ENCODE measurements at places on chromosomes 16 and 17.

GRCh38 chr17:76515274-76515949 is 14.2 kb upstream of the RHBDF2 start:
- DNase-seq = no peak

GRCh38 chr16:49854188-49854795 is 1.6 kb downstream of the ZNF423 start:
- DNase-seq = no peak

GRCh38 chr16:80197741-80198201 is 343.0 kb upstream of the DYNLRB2 start:
- no peak for DNase-seq

DNA sequence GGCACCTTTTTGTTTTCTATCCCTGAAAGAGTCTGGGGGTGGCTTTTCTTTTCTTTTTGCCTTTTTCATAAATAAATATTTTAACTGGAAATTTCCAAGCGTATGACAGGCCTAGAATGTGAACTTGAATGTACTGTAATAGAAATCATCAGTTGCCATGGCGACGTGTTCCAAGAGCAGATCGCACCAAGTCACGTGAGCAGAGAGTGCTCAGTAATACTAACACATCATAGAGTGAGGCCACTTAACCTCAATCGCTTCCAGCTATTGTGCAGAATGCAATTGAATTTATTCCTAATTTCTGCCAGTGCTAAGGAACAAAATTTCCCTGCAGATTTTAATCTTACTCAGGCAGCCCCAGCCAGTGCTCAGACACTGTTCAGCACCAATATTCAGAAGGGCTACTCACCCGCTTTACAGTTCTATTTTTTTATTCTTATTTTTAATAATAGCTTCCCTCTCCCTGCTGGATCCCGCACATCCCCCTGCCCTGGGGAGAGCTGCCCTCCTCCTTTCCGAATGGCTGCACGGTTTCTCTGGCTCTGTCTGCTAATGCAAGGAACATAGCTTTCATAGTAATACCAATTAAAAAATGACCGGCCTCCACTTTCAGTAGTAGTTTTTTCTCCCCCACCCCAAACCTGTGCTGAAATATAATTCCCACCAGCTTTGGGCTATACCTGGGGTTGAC is 26.2 kb upstream of the PMFBP1 start:
- no peak for DNase-seq

GRCh38 chr16:55302635-55303034 is 21.4 kb upstream of the IRX6 start:
- no peak for DNase-seq

DNA sequence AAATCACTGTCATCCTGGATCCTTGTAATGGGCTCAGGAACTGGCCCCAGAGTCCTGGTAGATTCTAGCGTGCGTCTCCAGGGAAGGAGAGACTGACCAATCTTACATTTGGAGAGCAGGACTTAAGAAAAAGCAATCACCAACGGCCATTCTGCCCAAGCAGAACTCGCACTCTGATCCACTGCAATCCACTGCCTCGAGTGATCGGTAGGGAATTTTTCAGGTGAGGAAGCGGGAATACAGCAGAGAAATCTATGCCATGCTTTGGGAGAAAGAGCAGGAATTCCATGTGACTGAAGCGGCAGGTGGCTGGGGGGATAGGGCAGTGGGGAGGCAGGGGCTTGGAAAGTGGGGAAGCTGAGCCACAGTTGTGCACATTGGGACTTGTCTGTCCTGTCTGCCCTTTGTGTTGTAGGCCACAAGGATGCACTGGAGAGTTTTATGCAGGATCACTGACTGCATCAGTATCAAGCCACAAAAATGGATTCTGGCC is 143.9 kb upstream of the HS3ST2 start:
- no peak for DNase-seq

GRCh38 chr17:42928714-42929496 is 28.3 kb downstream of the G6PC1 start:
- DNase-seq = peak; percentile 51

DNA sequence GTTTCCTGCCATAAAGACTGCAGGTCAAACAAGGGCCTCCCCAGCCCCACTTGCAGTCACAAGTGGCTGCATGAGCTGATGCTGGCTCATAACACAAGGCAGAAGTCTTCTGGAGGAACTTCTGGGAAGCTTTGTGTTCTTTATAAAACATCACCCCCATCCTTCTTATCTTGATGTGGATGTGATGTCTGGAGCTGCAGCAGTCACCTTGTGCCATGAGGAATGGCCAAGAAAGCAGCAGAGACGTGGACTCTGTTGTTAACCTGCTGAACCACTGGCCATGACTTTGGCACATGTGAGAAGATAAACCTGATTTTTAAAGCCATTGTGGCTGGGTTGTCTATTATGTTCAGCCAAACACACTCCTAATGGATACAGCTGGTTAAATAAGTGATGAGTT is 41.8 kb downstream of the FOXL1 start:
- DNase-seq = no peak

- DNase-seq = no peak
Measured at GRCh38 chr17:80546267-80546666, 1.6 kb downstream of the RPTOR start.

DNA sequence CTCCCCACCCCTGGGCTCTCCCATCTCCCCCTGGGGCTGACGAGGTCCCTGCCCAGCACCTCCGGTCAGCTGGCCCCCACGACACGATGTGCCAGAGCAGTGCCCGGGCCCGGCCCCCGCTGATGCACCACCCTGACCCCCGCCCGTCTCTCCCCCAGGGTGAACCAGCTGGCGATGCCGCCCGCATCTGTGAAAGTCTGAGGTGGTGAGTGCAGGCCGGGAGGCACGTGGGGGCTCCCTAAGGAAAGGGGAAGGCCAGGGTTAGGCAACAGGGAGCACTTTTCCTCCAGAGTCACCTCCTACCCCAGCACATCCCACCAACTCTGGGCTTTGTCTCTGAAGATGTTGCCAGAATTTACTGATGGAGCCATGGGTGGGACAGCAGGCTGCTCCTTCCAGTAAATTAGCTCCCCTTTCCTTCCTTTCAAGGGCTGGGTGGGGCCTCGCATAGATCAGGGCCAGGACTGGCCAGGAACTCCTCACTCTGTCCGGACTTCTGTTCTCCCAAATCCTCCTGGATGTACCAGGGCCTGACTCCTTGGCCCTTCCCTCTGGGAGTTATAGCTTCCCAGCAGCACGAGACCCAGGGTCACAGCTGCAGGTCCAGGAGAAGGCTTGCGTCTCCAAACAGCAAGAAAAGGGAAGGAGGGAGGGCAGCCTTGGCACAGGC is 18.3 kb downstream of the MYBBP1A start:
- no peak for DNase-seq

DNA sequence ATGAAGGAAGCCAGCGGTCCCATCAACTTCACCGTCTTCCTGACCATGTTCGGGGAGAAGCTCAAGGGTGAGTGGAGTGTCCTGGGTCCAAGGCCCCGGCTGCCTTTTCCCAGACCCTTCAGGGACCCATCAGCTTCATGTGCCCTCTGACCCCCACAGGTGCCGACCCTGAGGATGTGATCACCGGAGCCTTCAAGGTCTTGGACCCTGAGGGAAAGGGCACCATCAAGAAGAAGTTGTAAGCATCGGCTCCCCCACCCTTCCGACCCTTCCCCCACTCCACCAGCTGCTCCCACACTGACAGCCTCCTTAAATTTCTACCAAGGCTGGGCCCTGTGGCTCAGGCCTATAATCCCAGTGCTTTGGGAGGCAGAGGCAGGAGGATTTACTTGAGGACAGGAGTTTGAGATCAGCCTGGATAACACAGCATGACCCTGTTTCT is 1.9 kb downstream of the MYL11 start:
- no peak for DNase-seq

- no peak for DNase-seq
Measured at GRCh38 chr17:1090465-1091189, 89.2 kb downstream of the ABR start.

- no peak for DNase-seq
Measured at GRCh38 chr16:29318037-29318436, 88.5 kb downstream of the NPIPB11 start.

GRCh38 chr16:4733747-4734062 is 366 bp downstream of the ANKS3 start:
- no peak for DNase-seq

- no peak for DNase-seq
Measured at GRCh38 chr17:68588362-68588761, 12.8 kb downstream of the FAM20A start.

GRCh38 chr16:23146877-23147601 is 2.2 kb downstream of the USP31 start:
- no peak for DNase-seq

DNA sequence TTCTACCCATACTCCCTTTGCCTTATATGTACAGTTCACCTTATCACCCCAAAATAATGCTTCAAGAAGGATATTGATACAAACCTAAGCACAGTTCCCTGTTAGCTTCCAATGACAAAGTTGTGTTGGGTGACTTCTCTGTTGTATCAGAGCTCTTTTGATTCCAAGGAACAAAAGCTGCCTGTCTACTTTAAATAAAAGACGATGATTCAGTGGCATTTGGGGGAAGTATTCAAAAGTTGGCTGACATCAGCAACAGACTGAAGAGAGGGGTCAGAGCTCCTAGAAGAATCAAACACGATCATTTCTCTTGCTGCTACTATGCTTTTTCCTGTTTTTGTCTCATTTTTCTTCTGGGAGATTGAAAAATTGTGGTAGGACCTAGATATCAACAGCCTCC is 69.4 kb upstream of the CA10 start:
- DNase-seq = no peak

- DNase-seq = no peak
Measured at GRCh38 chr16:29650771-29651170, 12.3 kb upstream of the SPN start.

DNA sequence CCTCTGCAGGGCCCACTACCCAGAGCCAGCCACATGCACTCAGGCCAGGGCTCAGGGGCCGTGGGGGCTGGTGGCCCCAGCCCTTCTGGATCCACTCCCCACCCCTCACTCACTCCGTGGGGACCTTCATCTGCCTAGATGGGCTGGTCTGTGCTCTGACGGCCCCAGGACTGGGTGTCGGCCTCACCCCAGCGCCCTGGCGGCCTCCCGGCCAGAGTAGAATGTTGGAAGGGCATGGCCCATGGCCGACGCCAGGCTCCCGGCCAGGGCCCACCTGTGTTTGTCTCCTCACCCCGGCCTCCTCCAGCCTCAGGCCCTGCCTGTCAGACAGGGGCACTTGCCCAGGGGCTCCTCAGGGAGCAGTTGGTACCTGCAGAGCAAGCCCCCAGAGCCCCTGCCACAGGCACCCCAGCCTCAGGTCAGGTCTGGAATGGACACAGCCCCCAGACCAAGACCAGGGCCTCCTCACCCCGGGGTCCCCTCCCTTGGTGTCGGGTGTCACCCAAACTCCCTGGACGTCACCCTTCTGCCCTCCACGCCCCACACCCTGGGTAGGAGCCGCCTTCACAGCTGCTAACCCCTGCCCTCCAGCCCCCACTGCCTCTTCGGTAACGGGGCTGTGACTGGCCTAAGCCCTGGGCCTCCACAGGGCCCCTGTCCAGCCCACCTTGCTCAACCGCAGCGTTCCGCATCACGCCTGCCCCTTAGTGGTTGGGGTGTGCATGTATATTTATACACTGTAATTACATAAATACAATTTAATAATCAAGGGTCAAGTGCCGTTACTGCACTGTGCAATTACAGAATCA is 3.0 kb upstream of the CDH15 start:
- no peak for DNase-seq

DNA sequence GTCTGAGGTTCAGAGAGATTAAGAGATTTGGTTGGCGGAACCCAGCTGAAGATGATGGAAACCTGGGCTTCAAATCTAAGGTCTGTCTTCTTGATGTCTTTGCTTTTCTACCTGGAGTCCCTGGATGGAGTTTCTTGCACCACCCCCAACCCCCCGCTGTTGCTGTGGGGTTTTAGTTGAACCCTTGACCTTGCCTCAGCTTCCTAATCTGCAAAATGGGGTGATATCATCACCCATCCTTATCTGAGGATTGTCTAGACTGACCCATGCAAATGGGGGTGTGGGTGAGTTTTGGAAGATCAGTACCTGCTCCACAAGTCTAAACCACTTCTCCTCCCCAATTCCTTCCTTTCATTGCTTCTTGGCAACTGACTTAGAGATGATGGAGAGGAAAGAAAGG is 9.0 kb upstream of the CMIP start:
- DNase-seq = no peak

DNA sequence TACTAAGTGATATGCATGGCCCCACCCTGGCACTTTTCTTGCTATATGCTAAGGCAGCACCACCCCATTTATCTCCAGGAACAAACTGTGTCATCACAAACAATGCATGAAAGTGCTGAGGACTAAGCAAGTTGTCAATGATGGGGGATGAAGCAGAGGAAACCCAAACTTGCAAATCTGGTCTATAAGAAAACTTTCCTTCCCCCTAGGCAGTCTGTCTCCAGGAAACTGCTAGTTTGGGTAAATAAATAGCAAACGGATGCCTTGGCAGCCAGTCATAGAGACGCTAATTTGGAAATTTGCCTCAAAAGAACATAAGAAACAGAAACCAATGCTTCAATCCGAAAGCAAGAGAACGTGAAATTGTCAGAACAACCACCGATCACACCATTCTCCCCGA is 5.6 kb upstream of the HSBP1 start:
- DNase-seq = peak; percentile 36

DNA sequence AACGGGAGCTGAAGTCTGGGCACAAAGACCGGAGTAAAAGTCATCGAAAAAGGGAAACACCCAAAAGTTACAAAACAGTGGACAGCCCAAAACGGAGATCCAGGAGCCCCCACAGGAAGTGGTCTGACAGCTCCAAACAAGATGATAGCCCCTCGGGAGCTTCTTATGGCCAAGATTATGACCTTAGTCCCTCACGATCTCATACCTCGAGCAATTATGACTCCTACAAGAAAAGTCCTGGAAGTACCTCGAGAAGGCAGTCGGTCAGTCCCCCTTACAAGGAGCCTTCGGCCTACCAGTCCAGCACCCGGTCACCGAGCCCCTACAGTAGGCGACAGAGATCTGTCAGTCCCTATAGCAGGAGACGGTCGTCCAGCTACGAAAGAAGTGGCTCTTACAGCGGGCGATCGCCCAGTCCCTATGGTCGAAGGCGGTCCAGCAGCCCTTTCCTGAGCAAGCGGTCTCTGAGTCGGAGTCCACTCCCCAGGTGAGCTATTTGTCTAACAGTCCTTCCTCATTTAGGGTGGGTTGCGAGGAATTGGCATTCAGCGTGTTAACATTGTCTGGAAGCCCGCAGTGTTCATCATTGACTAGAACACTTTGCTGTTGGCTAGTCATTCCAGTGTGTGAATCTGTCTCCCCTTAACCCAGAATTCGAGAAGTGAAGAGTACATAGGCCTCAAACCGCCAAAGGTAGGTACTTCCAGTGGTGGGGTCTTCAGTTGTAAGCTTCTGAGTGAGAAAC is 1.5 kb downstream of the CDK12 start:
- no peak for DNase-seq

All from GM19239 (cell line).